ENCODE measurements at places on chromosomes 3 and 15.

DNA sequence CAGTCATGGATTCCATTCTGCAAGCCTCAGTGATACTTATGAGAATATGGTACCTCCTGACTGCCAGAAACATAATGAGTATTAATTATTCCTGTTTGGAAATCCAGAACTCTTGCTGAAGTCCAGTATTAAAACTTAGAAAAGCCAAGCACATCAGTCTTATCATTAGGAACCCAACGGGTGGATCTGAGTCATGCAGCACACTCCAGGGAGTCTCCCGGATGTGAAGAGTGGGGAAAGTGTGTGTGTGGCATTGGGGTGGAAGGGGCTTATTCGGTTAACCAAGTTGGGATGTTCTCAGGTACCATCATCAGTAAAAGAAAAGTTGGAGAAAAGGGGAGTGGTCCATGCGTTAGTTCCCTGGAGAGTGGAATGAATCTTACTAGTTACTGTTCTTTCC is 181.1 kb downstream of the PLCL2 start:
- no peak for DNase-seq

DNA sequence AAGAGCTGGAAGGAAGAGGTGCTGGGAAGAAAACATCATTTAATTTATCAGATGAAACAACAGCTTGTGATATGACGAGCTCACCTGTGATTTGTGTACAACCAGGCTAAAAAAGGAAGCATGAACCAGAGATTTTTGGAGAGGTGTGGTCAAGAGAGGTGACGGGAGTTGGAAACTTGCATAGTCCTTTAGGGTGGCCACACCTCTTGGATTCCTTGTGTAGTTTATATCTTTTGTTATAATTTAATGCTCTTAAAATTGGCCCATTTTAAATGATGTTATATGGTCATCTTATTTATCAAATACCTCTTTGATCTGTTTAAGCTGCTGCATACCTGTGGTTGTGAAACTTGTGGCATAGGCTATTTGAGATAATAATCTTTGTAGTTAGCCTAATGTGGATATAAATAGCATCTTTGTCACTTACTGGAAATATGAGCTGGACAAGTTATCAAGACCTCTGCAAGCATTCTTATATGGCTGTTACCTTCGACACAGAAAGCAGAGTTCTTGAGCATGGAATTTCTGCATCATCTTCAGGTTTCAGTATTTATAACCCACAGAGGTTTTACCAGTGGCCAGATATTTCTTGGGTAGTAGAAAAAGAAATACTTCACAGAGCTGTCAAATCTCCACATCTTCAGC is 49.1 kb downstream of the IL1RAP start:
- no peak for DNase-seq

DNA sequence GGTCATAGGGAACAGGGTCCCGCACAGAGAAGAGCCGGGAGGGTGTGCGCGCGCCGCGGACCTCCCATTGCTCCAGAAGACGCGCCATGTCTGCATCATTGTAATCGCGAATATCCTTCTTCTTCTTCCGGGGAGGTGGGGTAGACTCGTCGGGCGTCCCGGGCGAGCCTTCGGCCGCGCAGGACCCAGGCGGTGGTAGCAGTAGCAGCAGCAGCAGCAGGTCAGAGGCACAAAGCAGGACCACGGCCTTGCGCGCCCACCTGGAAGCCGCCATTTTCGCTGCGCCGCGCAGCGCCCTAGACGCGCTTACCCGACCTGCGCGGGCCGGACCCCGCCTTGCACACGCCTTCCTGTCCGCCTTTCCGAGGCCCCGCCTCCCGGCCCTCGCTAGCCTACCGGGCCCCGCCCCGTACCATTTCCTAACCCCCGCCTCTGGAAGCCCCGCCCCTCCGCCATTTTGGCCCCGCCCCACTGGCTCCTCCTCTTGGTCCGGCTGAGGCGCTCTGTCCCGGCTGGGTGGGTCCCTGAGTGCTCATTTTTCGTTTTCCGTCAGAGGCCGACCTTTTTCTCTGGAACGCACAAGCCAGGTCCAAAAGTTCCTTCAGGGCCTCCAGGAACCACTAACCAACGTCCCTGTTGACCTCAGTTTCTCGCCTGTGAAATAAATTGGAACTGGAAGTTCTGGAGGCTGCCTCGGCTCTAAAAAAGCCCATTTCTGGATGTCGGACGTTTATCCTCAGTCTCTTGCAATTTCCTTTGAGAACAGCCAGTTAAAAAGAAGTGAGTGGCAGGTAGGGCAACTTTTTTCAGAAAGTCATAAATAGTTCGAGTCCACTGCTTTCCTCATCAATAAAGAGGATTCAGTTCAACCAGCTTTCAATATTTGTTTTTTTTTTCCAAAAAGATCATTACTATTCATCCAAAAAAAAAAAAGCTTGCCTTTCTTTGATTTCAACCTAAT is at the start of gene MESD:
TSS of gene MESD (minus strand) at position 302 of the 961 bp plus-strand sequence. CDS start at position 274, 28 bp downstream.
- DNase-seq: peak; percentile 76

DNA sequence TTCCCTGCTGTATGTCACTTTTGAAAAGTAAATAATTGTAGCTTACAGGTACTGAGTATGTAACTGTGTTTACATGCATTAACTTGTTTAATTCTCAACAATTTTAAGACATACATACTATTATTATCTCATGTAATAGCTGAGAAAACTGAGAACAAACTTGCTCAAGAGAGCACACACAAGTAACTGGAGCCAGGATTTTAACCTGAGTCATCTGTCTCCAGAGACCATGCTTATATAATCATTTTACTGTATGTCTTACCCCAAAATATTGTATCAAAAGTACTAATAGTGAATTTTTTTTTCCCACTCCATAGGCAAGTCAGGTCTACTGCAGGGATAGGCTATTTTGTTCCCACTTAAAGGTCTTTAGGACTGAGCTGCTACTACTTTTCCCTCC is 95.4 kb downstream of the FEZF2 start:
- DNase-seq: no peak

DNA sequence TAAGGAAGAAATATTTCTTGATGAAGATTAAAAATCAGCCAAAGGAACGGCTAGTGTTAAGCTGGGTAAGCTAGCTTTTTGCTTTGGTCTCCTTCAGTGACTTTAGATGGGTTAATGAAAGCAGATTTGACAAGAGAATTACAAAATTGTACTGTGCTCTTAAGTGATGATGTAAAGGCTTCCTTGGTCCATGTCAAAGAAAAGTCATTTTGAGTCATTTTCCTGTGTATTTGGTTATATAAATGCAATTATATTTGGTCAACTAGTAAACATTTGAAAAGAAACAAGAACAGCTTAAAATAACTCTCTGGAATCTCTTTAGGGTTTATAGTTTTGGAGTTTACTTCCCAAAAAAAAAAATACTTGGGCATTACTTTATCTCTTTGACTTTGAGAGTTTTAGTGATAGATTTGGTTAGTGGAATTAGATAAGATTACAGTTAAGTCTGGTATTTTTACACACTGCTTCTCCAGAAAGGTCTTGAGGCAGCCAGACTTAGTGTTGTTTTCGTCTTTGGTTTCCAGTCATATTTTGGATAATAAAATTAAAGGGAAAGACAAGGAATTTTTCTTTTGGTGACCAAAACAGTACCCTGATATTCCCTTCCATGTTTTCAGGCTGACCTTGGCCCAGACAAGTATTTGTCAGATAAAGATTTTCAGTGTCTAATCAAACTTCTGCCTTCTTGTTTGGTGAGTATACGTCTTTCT is 42.3 kb downstream of the PDHB start:
- no peak for DNase-seq

DNA sequence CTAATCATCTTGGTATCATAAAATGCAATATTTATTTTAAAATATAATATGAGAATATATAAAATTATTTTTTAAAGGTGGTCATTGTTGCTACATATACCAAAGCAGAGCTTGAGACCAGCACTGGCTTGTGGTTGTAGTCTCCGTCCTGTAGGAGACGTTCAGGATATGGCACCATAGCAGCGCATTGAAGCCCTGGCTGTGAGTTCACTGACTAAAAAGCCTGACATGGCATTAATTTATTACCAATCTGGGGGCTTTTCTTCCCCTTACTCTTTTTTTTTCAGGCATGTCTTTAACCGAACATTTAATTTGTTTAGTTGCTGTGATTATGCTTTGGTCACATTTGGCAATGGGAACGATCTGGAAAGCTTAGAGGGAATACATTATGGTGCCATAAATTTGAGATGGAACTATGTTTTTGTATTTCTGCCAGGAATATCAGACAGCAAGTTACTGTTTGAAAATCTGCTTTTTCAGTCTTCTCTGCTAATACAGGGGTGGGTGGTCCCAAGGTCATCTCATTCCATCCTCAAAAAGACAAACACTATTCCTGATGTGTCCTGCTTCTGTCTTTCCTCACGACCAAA is 108.5 kb downstream of the ZIC4 start:
- DNase-seq: no peak

GRCh38 chr3:116492379-116492778 is 47.1 kb upstream of the LSAMP start:
- no peak for DNase-seq

DNA sequence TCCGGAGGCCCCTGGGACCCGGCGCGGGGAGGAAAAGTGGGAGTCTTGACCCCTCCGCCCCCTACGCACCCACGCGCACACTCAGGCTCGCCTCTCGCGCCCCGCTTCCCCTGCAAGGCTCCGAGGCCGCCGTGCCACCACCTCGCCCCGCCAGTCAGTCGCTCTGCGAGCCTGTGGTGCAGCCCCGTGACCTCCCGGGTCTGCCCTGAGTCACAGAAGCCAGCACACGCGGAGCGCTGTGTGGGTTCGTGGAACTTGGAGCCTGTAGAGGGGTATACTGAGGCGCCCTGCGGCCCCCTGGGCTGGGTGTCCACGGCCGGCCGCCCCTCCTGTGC is 380 bp upstream of the ALS2CL start:
- DNase-seq: no peak

GRCh38 chr15:66128116-66128680 is 125.4 kb downstream of the MEGF11 start:
- no peak for DNase-seq

DNA sequence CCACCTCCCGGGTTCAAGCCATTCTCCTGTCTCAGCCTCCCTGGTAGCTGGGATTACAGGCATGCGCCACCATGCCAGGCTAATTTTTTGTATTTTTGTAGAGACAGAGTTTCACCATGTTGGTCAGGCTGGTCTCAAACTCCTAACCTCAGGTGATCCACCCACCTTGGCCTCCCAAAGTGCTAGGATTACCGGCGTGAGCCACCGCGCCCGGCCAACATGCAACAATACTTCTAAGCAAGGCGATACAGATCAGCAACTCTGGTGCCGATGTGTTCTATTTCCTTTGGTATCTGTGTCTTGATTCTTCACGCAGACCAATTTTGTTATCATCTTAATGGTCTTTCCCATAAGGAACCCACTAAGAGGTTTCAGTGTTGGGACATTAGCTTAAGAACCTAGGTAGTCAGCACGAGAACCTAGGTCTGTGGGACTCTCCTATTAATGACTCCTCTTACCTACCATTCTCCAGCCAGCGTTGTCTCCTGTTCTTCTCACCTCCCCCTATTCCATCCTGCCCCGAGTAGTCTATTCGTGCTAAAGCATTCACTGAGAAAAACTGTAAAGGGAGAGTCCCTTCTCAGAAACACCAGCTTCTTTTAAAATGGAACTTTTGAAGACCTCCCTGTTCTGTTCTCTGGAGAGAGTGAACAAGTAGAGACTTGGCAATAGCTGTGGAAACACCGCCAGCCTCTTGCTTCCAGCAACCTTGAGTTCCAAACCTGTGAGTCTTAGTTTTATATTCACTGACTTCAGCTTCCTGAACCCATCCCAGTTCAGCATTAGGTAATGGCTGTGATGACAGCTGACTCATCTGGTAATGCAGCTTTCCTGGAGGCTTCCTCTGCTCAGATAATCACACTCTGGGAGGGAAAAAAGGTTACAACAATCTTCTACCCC is 61.2 kb downstream of the TSC22D2 start:
- DNase-seq: no peak

DNA sequence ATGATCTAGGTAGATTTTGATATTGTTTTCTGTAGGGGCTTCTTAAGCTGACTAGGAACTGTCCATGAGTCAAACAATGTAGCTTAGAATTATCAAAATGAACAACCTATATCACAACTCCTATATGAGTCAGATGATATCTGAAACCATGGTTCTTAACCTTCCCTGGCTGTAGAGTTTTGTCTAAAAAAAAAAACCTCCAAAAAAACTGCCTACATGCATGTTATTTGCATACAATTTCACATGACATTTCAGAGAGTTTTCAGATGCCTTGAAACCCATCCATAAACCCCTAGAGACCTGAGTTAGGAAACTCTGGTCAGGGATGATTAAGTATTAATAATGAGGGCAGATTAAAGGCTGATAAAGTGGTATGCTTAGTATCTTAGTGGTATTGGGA is 157.0 kb downstream of the CHST2 start:
- no peak for DNase-seq

DNA sequence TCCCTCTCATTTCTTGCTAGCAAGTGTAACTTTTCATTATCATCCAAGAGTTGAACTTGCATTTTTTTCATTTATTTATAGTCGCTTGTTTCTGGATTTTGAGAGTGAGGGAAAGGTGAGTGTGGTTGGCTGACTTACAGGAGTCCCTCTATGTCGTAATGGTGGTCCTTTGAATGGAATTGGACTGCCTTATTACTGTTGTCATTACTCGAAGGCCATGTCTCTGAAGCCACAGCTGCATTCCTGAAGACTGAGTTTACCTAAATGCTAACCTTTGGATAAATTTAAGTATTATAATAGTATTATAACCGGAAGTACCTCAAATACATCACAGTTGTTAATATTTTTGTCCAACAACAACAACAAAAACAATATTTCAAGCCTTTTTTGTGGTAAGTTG is 488.9 kb downstream of the GABRG3 start:
- no peak for DNase-seq

DNA sequence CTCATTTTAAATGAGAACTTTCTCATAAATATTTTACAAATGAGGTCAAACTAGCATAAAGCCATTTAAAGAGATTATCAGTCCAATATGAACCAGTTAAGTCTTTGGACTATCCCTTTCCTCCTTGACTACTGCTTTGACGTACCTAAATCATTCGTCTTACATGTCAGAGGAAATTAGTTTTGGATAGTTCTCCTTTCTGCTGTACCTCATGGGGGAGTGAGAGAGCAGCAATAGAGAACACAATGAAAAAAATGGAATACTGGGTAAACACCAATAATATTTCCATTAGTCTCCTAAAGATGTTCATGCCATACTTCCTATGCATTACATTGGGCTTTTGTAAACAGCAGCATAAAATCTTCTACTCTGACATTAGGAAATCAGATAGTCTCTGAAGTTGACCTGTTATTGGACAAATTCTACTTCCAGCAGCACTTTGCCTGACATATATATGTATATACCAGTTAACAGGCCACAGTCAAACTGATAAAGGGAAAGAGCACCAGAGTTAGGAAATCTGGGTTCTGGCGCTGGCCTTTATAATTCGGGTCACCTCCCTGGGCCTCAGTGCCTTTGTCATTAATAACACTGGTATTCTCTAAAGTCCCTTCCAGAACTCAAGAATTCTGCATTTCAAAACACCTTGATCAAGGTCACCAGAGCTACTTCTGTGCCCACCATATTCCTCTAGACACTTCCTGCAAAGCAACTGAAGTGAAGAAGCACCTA is 26.8 kb downstream of the TIMMDC1 start:
- DNase-seq: no peak

- no peak for DNase-seq
Measured at GRCh38 chr3:65625305-65625704, 413.4 kb downstream of the MAGI1 start.
